Head of caudate nucleus (tissue), 42 donors: ENCODE measurements at places on chromosomes 16 and 17.

- DNase-seq = no peak
These were observed 51.7 kb downstream of the GRIN2A start for GRCh38 chr16:10130538-10130937.

GRCh38 chr16:27576729-27577128 lies 26.8 kb downstream of the KATNIP start:
- DNase-seq = no peak

- DNase-seq = no peak
These were observed 623.9 kb upstream of the RBFOX1 start for GRCh38 chr16:6708576-6709215.

GRCh38 chr16:9969580-9969979 lies 212.6 kb downstream of the GRIN2A start:
- peak; percentile 39 for DNase-seq

DNA sequence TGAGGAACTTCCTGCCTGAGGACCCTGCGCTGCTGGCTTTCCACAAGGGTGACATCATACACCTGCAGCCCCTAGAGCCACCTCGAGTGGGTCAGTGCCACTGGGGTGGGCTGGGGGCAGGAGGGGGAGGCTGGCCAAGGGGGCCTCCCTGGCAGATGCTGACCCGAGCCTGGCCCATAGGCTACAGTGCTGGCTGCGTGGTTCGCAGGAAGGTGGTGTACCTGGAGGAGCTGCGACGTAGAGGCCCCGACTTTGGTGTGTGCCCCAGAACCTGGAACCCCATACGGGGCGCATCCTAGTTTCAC lies 26.7 kb upstream of the ALKBH5 start:
- no peak for DNase-seq

GRCh38 chr16:88651276-88651988 lies 579 bp upstream of the CYBA start:
- no peak for DNase-seq

GRCh38 chr16:31532896-31533295 lies 5.2 kb downstream of the AHSP start:
- no peak for DNase-seq

GRCh38 chr17:69597898-69598692 lies 183.6 kb downstream of the MAP2K6 start:
- DNase-seq = no peak

DNA sequence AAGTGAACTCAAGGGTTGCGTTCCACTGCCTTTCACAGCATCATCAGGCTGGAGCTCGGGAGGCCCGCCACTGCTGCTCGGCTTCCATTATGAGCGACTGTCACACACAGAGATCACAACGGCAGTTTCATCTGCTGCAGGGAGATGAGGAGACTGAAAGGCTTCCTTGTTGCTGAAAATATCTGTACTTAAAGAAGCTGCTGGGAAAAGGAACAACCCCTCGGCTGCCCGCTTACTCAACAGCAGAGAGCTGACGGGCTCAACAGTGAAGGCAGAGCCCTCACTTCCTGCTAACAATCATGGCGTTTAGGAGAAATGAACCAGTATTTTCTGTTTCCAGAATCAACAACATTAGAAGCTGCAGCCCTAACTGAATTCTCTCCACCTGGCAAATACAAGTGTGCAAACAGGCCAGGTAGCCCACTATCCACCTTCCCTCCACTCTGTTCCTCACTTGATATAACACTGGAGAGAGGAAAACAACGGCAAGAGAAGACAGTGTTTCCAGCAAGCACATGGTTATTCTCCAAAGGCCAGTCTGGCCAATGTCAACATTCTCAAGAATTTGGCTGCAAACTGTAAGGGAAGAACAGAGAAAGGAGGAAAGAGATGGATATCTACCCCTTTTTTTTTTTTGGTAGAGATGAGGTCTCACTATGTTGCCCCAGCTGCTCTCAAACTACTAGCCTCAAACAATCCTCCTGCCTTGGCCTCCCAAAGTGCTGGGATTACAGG lies 33.7 kb downstream of the MBTPS1 start:
- DNase-seq = peak; percentile 40

DNA sequence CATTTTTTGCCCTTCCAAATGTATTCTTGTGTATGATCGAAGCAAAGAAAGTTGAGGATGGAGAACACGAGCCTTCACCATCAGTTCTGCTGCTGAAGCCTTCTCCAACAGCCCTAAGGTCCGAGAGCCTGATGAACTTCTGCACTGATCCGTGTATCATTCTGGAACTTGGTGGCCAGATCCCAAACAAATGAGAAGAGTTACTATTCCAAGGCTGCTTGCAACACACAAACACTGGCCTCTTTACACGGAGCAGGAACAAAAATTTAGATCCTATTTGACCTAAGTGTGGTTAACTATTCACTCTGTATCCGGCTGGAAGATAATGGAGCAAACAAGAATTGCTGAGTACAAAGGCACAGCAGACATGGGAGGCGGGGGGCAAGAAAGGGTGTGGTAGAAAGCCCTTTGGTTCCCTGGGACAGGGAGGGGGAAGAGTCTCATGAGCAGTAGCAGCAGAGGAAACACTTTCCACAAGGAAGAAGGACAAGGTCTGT lies 282.9 kb downstream of the SOX9 start:
- DNase-seq = no peak

DNA sequence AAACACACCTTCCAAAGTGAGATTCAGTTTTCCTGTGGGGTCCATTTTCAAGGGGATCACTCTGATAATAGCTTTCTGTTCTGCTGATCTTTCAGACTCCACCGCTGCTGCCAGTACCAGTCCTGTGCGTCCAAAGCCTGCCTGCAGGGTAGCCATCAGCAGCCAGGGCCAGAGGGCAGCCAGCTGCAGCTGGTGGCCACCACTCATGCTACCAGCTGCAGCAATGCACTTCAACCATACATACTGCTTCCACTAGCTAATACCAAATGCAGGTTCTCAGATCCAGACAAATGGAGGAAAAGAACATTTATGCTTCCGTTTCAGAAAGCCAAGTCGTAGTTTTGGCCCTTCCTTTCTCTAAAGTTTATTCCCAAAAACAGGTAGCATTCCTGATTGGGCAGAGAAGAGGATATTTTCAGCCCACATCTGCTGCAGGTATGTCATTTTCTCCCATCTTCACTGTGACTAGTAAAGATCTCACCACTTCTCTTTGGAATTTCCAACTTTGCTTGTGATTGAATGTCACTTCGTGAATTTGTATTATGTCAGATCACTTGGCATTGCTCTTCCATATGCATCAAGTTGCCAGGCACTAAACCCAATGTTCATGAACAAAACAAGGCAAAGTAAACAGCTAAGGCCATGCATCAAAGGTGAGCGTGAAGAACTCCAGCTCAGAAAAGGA lies 1.8 kb downstream of the RNF43 start:
- DNase-seq = no peak

DNA sequence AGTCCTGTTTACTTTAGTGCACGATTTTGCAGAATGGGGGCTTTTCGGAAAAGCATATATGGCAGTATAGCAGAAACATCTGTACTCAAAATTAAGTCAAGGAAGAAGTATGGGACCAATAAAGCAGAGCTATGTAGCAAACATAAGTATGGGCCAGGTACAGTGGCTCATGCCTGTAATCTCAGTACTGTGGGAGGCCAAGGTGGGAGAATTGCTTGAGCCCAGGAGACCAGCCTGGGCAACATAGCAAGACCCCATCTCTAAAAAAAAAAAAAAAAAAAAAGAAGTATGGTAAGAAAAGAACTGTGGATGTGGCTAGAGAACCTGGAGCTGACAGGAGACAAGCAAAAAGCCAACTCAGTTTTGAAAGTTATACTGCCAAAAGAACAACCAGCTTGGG lies 36.1 kb downstream of the ZNF652 start:
- no peak for DNase-seq

DNA sequence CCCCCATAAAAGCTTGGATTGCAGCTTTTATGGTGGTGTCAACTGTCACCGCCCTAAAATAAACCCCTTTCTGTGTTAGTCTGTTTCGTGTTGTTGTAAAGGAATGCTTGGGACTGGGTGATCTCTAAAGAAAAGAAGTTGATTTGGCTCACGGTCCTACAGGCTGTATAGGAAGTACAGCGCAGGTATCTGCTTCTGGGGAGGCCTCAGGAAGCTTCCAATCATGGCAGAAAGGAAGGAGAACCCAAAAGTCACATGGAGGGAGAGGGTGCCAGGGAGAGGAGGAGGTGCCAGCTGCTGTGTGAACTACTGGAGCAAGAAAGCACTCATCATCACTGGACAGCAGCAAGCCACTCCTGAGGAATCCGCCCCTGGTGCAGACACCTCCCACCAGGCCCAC lies 5.9 kb upstream of the CACNA1H start:
- no peak for DNase-seq

GRCh38 chr16:81478876-81479511 lies 34.4 kb downstream of the CMIP start:
- peak; percentile 45 for DNase-seq

DNA sequence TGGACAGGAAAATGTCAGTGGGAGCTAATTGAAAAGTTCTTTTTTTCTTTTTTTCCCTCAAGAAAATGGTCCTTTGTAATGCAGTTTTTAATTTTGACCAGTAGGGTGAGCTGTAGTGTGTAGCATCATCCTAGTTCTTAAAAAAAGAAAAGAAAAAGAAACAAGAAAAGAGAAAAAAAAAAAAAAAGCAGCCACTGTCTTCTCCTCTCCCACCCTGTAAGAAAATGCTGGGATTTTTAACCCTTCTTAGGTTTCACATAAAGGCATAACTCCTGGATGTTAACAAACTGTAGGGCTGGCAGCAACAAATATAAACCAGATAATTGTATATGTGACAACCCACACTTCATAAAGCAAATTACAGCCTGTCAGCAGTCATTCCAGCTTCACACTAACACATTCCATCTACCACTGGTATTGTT lies 78.1 kb downstream of the SKAP1 start:
- DNase-seq = no peak

- no peak for DNase-seq
These were observed 203.0 kb downstream of the CPPED1 start for GRCh38 chr16:12600536-12601256.

GRCh38 chr17:40602445-40603443 lies 37.5 kb upstream of the CCR7 start:
- DNase-seq = no peak

GRCh38 chr17:76171706-76172105 lies 30.7 kb upstream of the FOXJ1 start:
- DNase-seq = no peak

DNA sequence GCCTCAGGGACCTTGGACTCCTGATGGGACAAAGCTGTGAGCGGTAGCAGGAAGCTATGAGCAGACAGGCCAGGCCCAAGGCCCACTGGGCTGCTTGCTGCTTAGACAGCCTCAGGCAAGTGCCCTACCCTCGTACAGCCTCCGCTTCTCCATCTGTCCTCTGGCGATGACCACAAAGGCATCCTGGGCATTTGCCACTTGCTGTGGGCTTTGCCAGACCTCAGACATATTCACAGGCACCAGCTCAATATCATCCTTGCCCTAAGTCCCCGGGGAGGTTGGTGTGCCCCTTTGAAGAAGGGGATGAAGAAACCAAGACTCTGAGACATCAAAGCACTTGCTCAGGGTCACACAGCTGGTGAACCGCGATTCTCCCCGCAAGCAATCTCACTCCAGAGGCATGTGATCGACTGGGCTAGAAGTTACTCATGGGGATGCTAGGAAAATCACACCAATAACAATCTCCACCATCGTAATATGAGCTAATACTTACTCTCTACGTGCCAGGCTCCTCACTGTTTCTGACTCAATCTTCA lies 21.7 kb downstream of the PPL start:
- DNase-seq = no peak

GRCh38 chr17:50767030-50767429 lies 288 bp downstream of the ANKRD40CL start:
- no peak for DNase-seq

DNA sequence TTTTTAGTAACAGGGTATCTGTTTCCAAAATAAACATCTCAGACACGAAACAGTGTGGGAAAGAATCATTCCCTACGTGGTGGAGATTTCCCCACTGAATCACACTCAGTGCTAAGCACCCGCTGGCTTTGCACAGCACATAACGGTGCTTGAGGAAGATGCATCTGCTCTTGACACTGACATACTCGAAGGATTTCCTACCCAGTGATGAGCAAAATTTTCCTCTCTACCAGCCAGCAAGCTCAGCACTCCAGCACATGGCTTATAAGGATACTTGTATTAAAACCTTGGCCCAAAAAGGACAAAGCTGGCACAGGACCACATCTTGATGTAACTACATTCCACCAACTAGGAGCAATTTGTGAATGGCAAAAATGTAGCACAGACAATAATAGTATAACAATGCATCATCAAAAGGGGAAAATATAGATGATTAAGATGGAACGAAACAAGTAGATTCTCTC lies 59.0 kb downstream of the ANKFY1 start:
- no peak for DNase-seq

- no peak for DNase-seq
These were observed 16.6 kb upstream of the INPP5K start for GRCh38 chr17:1532836-1533602.

DNA sequence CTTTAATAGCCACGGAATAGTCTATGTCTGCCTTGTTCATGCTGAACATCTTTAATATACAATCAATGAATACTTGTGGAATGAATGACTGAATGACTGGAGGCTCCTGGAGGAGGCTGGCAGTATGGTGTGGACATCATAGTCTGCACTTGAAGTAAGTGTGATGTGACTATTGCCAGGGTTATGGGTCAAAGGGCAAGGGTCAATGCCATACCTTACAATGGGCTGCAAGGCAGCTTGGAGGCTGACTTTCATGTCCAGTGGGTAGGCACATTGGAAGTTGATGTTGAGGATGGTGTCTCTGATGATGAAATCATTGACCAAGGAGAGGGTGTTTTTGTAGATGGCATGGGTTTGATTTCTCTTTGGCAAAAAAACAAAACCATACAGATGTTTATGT lies 7.9 kb downstream of the GP2 start:
- DNase-seq = no peak

- no peak for DNase-seq
These were observed 59.4 kb downstream of the ZFHX3 start for GRCh38 chr16:72988569-72988968.

DNA sequence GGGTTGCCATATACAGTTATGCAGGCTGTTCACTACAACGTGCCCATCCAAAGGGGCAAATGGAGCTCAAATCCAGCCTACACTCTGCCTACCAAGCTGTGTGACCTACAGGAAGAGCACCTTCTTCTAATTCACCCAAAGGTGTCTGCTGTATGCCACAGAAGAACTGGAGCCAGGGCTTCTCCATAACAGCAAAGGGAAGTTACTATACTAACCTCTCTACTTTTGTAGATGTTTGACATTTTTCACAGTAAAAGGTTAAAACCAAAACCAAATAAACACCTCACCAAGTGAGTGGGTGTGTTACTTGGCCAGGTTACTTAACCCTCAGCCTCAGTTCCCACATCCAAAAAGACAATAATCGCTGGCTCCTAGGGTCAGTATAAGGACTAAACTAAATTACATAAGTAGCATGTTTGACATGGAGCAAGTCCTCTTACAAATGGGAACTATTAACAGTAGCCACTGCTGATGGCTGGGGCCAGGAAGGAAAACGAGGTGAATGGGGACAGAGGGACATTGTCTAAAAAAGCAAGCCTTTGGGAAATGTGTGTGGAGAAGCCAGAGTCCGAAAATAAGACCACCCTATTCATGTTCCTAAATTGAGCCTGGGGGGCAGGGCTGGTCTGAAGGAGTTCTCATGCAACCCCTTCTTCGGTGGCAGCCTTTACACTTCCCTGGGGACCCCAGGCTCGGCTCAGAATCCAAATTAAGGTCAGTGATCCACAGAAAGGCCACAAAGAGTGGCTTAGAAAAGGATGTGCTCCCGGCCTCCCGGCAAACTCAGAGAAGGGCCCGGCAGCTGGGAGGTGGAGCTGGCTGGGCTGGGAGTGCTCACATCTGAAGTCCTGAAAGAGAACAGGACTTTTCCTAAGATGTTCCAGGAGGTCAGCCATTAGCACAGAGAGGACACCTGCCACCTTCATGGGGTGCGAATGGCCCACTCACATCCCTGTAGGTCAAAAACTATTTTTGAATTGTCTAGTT lies 13.5 kb downstream of the CUEDC1 start:
- DNase-seq = peak; percentile 26

GRCh38 chr16:1300664-1301476 lies 8.6 kb upstream of the UBE2I start:
- DNase-seq = peak; percentile 78
